ENCODE measurements at places on chromosomes 16 and 17.

DNA sequence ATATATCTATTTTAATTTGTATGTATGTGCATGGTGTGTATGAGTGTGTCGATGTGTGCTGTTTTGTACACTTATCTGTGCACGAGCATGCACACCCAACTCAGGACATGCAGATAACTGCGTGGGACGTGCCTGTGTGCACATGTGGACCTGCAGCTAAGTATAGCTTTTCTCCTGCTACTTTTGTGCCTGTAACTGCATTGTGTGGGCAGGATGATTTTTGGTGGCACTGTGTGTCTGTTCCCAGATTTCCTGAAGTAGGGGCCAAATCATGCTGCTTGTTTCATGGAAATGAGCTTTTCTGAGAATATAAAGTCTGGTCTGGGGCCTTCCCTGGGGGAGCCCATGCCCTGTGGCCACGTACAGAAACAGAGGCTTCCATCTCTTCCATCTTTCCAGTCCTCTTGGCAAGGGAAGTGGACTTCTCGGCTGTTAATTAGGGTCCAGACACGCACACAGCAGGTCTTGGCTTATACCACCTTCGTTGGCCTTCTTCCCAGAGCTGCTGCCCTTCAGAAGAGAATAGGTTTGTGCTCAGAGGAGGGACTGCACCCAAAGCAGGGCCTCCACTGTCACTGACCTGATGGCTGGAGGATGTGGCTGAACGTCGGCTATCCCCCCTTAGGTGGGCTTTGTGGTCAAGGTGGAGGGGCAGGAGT lies 30.2 kb downstream of the SPNS3 start:
- DNase-seq: no peak

GRCh38 chr17:44911133-44912001 lies 3.9 kb downstream of the GFAP start:
- peak; percentile 48 for DNase-seq

- no peak for DNase-seq
Observed at GRCh38 chr16:12901597-12902461, at the start of gene SHISA9. Gene SHISA9, plus strand, starts transcription at chr16:12901598.

GRCh38 chr17:78324391-78325075 lies 35.3 kb downstream of the SOCS3 start:
- peak; percentile 92 for DNase-seq
